WERI-Rb-1 (cell line): ENCODE measurements at places on chromosomes 12 and 14.
A peak's percentile ranks its signal among the peaks of the same experiment; 100 is the strongest.

DNA sequence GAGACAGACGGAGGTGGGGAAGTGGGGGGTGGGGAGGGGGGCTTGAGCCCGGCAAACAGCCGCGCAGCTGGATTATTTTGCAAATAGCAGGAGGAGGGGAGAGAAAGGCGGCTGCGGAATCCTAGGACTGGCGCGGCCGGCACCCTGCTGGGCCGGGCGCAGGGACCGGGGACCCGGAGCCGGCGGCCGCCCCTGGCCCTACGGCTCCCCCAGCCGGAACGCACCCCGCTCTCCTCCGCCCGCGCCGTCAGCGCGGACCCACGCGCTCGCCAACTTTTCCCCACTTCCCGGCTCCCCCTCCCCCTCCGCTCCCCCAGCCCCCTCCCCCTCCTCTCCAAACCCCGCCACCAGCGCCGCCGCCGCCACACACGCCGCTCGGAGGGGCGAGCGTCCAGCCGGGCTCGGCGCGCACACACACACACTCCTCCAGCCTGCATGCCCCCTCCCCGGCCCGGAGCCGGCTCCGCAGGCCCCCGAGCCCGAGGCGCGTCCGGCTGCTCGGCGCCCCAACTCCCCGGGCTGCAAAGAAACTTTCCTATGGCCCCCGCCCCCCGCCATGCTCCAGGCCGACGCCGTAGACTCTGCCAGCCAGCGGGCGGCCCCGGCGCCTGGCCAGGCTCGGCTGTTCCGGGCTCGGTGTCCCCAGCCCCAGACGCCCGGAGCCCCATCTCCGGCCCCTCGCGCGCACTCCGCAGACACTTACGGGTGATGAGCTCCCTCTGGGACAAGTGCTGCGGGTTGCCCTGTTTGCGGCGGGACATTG, 1.4 kb downstream of the BCL11B start:
- DNase-seq = no peak

DNA sequence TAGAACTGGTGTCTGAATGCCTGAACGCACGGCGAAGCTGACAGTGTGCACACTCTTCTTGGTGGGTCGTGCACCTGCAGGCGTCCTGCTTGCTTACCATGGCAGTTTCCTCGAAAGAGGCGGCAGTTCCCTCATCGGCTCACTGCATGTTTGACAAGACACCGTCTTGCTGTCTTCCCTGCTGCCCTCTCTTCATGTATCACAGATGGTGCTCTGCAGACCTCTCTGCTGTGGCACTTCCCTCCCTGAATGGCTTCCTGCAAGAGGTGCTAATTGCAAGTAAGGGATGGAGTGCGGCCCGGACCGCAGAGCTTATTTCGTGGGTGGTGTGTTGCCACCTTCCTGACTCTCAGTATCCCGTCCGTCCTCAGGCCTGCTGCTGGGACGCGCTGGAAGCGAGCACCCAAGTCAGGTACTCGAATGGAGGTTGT, 156.7 kb upstream of the RTL1 start:
- DNase-seq = no peak

DNA sequence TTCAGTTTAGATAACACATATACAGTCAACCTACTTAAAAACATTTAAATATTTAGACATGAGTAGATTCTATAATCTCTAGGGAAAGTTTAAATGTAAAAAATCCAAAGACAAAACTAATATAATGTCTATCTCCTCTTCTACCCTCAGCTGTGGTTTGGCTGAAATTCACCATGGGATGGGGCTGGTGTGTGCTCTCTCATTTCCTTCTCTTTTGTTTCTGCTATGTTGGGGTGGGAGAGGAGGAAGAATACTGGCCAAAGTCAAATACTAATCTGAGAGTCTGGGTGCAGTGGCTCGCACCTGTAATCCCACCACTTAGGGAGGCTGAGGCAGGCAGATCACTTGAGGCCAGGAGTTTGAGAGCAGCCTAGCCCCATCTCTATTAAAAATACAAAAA, 1673.9 kb upstream of the SEL1L start:
- DNase-seq = no peak

DNA sequence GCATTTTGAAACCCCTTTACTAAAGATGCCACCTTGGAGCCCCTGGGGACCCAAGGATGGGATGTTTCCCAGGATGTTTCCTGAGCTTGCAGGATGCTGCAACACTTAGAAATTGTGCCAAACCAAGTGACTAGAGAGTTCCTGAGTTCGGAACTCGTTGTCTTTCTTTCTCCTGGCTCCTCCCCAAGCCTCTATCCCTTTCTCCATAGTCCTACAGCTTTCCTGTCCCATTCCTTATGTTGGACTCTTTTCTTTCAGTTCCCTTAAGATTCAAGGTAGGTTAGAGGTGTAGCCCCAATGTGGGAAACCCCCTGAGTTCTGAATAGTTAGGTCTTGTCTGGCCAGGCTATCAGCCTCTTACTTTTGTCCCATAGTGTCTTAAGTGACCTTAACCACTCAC, 1.4 kb upstream of the KIF5A start:
- DNase-seq = no peak

DNA sequence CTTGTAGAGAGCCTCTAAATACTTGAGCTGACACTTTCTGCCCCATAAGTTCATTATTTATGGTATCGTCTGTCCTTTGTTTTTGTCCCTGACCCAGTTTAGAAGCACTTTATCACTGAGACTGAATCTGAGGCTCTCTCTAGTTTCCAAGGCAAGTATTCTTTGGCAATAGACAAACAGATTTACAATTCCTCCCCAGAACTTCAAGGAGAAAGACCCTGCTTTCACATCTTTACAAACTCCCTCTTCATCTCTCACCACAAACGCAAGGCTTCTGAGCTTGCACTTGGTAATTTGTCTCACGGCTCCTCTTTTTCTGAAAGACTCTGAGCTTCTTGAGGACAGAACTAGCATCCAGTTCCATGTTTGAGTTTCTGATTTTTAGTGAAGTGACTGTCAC, 49.8 kb upstream of the PARP11 start:
- DNase-seq = no peak

- DNase-seq = peak; percentile 45
Measured at GRCh38 chr12:2891240-2892053, 756 bp downstream of the TULP3 start.

GRCh38 chr12:27824126-27824842, 44.2 kb upstream of the MANSC4 start:
- no peak for DNase-seq

GRCh38 chr12:124837958-124838803, 25.5 kb downstream of the SCARB1 start:
- no peak for DNase-seq

GRCh38 chr14:61281186-61281947, at the start of gene TMEM30B:
Gene TMEM30B (minus strand): TSS chr14:61281338. CDS start chr14:61281147, 191 bp downstream.
- no peak for DNase-seq

DNA sequence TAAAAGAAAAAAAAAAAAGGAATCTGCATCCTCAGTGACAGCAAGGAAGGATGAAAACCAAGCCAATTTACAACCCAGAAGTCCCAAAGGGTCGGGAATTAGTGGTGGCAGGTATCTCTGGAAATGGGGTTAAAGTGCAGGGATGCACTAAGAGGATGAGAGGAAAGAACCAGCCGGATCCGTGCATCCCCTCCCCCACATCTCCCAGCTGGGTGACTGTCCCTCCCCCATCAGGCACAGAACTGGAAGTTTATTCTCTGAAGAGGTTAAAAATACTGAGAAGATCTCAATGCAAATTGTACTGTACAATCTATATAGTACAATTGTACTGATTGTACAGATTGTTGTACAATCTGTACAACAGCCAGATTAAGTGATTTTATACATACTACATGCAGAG, 15.4 kb downstream of the CLMN start:
- DNase-seq = peak; percentile 49
